ENCODE measurements at places on chromosomes 1 and 21.
A peak's percentile ranks its signal among the peaks of the same experiment; 100 is the strongest.

- no peak for DNase-seq
These were observed 3.2 kb downstream of the GREM2 start for GRCh38 chr1:240608707-240609106.

- DNase-seq: no peak
These were observed 137.2 kb upstream of the CAMK1G start for GRCh38 chr1:209446356-209446755.

- no peak for DNase-seq
These were observed 56.7 kb upstream of the PUM1 start for GRCh38 chr1:31122101-31122735.

- DNase-seq: no peak
These were observed 331.5 kb upstream of the AJAP1 start for GRCh38 chr1:4322881-4323280.

DNA sequence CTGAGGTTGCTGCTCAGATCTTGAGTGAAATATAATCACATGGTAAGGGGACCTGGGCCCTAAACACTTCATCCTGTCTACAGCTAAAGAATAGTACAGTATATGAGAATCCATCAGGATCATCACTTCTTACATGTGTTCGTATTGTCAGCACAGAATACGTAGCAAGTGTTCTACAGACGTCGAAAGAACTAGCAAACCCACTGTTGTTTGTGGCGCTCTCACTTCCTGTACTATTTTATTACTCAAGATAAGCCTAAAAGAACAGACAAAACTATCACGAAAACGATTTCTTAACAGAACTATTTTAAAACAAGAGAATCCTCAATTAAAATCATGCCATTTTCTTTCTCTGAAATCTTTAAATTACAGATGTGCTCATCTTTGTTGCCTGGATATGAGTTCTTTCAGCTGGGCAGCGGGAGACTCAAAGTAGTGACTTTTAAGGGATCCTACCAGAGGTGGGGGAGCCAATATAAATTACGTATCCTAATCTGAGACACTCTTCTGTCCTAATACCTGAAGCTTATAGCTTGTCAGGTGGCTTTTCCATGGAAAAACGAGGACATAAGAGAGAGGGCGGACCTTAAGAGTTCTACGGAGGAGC lies 724 bp downstream of the ST7L start:
- no peak for DNase-seq

- no peak for DNase-seq
These were observed 7.2 kb downstream of the CD34 start for GRCh38 chr1:207903767-207904166.

DNA sequence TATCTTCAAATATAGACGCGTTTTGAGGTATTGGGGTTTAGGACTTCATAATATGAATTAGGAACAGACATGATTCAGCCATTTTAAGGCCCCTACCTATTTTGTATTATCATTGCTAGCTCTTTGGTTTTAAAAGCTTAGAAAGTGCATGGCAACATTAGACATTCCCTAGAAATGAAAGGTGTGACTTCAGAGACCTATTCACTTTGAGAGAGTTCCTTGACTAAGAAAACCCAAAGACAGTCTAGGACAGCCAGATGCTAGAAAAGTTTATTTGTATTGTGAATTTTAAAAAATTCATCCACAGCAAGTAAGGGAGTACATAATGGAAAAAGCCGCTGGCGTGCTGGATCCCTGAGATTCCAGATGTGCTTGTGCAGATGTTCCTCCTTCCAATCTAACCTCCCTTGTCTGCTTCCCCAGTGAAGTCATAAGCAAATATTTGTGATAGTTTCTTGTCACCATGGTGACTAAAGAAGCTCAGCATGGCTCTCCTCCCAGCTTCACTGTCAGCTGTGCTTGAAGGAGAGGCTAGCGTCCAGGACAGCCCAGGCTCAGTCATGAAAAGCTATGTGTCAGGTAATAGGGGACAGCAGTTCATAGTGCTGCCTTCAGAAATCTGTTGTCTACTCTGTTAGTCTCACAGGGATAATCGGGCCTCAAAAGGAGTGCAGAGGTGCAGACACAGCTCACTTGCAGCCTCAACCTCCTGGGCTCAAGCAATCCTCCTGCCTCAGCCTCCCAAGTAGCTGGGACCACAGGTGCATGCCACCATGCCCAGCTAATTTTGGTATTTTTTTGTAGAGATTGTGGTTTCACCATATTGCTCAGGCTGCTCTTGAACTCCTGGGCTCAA lies 34.8 kb downstream of the KPNA6 start:
- no peak for DNase-seq

DNA sequence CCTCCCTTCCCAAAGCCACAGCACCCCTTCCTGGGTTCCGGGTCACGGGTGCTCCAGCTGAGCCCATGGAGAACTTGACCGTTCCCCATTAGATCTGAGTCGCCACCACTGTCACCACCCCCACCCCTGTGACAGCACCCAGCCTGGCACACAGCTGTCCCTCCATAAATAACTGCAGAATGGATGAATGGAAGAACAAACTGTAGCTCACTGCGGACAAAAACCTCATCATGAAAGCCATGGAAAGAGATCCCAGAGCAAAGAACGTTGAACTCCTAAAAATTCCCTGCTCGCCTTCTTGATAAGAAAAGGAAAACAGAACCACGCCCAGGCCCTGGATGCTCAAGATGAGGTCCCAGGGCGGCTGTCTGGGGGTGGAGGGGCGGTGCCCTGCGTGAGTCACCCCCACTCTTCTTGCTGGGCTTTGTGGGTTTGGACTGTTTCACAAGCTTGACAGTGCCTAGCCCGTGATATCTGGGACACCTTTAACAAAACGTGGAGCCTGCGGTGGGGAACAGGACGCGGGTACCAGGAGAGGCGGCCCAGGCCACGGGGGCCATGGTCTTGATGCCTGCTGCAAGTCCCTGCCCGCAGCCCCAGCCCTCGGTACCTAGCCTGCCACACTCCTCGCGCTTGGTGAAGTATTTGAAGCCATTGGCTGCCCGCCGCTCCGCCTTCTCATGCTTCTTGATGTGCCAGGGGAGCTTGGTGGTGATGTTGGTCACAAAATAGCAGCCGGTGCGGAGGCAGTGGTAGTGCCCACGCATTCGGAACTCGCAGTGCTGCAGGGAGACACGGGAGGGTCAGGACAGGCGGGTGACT lies 151.9 kb downstream of the CASZ1 start:
- DNase-seq: no peak

GRCh38 chr1:60745484-60745883 lies 336.9 kb upstream of the NFIA start:
- DNase-seq: no peak

DNA sequence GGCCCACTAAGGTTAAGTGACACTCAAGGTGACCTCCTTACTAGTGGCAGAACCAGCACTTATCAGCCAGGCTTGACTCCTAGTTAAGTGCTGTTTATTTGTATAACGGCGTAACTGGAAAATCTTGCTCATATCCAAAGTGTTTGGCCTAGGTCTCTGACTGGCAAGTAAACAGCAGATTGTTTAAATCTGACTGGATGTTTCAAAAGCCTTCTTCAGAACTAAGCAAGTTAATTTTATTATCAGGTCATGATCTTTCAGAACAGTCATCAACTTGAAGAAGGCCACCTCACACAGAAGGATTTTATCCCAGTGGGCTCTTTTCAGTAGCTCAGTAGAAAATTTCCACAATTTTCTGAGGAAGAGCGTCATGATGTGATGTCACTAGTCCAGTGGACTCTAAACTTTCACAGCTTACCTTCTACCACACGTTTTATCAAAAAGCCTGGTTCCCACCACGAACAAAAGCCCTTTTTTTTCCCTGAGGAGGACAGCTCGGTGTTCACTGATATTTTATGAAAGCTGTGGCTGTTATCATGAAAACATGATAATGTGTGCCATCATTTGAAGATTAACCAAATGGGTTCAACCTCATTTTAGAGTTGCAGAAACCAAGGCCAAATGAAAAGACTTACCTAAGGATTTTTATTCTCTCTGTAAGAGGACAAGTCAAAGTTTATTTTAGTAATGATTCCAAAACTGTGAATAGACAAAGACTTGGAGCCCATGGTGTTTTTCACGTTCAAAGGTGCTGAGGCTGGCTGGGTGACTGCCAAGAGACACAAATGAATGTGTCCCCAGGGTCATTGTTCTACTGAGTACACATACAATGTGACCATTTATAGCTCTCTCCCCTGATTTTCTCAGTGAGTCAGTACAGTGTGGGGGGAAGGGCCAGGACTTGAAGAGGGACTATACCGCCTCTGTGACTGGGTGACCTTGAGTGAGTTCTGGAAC lies 9.1 kb downstream of the SGIP1 start:
- DNase-seq: peak; percentile 13

- no peak for DNase-seq
These were observed 89.8 kb upstream of the NR5A2 start for GRCh38 chr1:199937661-199938060.

GRCh38 chr1:43137445-43138052 lies 34.5 kb downstream of the EBNA1BP2 start:
- DNase-seq: peak; percentile 9

DNA sequence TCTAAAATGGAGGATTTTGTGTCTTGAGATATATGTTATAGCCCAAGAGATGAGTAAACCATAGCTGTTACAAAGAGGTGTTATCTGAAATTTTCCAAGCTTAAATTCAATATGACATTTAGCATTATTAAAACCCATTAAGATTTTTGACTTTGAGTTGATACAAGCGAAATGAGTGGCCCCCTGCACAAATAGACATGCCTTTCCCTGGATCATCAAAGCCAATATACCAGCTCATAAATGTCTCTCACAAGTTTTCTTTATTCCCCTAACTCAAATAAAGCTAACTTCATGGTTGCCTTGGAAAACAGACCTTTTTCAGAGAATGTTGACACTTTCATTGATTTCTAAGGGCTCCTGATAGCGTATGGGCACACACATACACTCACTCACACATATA lies 55.5 kb upstream of the TIAM1 start:
- DNase-seq: no peak

DNA sequence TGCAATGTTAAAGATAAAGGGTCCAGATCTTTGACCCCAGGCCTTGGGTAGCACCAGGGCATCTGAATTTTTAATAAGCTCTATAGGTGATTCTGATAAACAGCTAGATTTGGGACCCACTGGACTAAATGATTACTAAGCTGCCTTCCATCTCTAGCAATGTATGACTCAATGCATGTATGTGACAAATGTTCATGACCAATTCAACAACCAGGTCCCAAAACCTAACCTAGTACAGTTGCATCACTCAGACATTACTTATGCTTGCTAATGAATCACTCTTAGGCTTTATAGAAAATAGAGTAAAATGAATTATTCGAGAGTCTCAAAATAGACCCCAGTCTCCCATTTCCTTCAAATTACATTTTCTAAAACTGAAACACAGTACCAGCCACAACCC lies 35.5 kb downstream of the RCAN1 start:
- no peak for DNase-seq

GRCh38 chr1:46421739-46422138 lies 27.6 kb downstream of the FAAH start:
- no peak for DNase-seq

GRCh38 chr21:38897532-38898421 lies 92.0 kb downstream of the ETS2 start:
- DNase-seq: no peak

DNA sequence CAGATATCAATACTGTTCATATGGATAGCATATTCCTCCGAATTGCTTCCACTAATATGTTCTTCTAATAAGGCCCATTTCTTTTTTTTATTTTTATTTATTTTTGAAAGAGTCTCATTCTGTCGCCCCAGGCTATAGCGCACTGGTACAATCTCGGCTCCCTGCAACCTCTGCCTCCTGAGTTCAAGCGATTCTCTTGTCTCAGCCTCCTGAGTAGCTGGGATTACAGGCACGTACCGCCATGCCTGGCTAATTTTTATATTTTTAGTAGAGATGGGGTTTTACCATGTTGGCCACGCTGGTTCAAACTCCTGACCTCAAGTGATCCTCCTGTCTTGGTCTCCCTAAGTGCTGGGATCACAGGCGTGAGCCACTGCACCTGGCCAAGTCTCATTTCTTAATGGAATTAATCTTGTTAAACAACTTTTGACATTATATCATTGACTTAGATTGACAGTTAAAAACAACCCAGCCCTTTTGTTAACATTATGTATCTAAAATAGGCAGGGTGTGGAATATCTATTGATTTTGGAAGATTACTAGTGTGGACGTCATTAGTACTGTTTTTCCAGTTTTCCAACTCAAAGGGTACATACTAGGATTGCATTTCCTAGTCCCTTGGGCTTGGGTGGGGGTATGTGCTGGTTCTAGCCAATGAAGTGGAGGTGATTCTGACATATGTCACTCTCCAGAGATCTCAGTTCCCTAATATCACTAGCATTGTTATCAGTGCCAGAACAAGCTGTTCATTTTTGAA lies 281.4 kb downstream of the GRIK1 start:
- no peak for DNase-seq

GRCh38 chr1:236143104-236143948 lies 987 bp downstream of the GPR137B start:
- DNase-seq: no peak

GRCh38 chr1:198890214-198890930 lies 251.5 kb downstream of the PTPRC start:
- no peak for DNase-seq

- DNase-seq: no peak
These were observed 30.4 kb downstream of the VAV3 start for GRCh38 chr1:107934578-107934977.

- DNase-seq: no peak
These were observed 3.6 kb upstream of the PPP2R5A start for GRCh38 chr1:212281590-212281989.

DNA sequence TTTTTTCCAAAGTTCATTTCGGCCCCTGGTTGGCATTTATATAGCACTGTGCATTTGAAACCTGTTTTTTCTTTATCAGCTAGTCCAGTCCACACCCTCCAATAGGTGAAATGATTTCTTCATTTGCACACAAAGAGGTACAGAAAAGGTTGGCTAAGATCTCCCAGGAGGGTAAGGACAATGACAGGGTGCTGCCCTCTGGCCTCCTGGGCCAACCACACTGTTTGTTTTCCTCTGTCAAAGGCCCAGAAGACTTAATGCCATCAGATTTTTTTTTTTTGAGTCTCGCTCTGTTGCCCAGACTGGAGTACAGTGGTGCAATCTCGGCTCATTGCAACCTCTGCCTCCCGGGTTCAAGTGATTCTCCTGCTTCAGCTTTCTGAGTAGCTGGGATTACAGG lies 70.1 kb upstream of the EFHD2 start:
- no peak for DNase-seq

GRCh38 chr1:40362699-40363098 lies 10.8 kb upstream of the SMAP2 start:
- no peak for DNase-seq

- DNase-seq: no peak
These were observed 55.2 kb downstream of the SASS6 start for GRCh38 chr1:100077531-100077930.

DNA sequence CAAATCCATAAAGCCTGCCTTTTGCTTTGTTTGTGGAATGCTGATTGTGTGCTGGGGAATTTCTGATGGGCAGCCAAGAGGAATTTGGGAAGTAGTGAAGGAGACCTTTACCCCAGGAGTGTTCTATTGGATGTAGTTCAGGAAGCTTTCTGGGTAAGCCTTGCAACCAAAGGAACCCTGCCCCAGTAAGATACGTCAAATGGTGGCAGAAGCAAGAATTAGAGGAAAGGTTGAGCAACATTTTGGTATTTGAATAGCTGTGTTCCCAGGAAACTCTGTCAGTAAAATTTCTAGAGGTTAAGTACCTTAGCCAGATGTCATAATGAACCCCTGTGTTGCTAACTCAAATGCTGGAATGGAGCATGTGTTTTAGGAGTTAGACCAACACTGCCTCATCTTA lies 6.4 kb downstream of the MGST3 start:
- no peak for DNase-seq

Data from substantia nigra (tissue), 51 donors.